RWPE1 (cell line): ENCODE measurements at places on chromosomes 1 and 21.

DNA sequence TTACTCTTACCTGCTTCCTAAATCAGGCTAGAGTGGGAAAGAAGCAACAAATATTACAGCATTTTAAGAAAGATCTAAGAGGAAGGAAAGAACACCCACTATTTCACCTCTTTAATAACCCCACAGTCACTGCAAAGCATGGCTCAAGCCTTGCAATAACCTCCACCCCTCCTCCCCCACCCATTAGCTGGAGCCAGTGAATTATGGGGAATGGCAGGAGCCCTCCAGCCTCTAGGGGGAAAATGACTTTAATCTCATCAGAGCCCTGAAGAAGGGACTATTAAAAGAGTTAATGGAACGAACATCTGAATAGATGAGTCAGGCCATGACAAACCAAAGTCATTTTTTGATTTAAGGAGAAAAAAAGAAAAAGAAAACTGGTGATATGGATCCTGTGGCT is 630.7 kb upstream of the PLXNA2 start:
- no peak for DNase-seq

DNA sequence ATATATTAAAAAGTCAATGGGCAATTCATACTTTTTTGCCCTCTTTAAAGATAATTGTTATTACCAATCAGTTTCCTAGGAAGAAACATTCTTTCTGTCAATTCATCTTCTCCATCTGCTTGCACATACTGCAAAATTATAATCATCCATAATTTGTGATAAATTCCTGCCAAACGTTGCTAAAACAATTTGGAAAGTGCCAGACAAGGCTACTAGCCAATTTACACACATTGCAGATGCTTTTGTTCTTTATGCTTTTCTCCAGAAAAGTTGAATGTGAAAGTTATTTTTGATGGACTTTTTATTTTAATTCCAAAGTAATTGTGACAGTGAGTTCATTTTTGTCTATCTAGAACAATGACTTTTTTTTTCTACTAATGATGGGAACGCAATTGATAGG is 992.8 kb upstream of the ADGRL2 start:
- no peak for DNase-seq

DNA sequence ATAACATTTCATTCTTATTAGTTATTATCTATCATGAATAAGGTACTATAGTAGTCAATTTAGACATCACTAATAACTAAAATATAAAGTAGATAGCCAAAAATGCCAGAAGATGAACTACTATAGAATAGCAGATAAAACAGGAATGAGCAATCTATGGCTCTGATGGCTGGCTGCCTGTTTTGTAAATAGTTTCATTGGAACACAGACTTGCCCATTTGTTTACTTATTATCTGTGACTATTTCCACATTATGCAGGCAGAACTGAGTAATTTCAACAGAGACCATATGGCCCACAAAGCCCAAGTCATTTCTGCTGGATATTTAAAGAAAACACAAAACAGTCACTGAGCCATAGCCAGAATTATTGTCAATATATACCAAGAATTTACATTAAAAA is 222.1 kb downstream of the COL24A1 start:
- no peak for DNase-seq

- no peak for DNase-seq
These were observed 42.3 kb downstream of the LRP8 start for GRCh38 chr1:53285546-53285945.

DNA sequence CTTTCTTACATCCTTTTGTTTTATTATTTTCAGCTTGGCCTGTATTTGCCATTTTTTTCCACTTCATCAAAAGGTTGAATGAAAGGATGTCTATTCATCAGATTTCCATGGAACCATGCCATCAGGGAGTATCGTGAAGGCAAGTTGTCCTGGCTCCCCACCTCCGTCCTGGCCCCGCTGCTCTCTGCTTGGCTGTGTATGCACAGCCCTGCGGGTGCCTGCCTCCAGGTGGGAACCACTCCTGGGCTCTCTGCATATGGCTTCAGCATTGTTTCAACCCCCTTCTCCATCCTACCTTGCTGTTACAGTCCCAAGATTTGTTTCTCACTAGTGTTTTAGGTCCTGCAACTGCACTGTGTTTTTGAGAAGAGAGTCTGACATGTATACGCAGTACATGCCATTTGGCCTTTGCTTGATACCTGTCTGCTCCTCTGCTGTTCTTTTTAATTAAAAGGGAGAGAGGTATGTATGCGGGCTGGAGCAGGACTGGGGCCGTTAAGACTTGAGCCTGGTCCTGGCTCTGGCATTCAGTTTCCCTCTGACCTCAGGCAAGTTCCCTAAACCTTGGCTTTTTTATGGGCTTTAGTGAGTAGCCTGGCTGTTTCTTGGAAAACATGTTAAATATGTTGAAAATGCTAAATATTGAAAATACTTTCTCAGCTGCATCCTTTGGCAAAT is 69.9 kb upstream of the GCLM start:
- DNase-seq: no peak

- no peak for DNase-seq
These were observed 230.8 kb downstream of the BARHL2 start for GRCh38 chr1:90486134-90486824.

GRCh38 chr1:174968750-174969244 is 30.9 kb upstream of the CACYBP start:
- no peak for DNase-seq

DNA sequence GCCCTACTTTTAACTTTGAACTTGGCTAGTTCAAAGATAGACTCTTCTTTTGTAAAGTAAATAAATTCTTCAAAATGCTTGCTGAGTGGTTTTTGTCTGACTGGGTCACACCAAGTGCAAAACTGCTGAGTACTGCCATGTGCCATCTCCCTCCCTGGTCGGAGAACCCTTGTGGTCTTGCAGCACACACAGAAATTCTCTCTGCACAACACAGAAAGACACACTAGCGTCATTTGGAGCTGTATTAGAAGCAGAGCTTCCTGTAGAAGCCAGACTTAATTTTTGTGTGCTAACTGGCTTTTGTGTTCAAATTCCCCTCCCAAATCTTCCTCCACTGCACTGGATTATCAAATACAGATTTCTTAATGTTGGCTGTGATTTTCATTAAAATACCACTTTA is 2.5 kb downstream of the PSMB4 start:
- DNase-seq: no peak

GRCh38 chr1:52559875-52560274 is 7.0 kb upstream of the TUT4 start:
- no peak for DNase-seq

DNA sequence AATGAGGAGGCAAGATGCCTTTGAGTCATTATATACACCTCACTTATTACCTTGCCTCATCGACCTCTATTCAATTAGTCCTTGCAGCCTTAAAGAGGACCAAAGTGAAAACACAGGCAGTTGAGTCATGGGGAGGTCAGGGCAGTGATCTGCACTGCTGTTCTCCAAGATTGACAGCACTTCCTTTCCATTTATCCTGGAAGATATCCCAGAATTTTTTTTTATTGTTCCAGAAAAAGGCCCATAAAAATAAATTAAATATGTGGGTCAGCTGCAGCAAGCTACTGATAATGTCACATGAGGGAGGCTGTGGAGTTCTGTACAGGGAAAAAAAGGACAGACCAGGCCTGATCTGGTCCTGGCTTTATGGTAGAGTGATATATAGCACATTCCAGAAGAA is 33.2 kb upstream of the CDC42BPA start:
- DNase-seq: peak; percentile 53

- DNase-seq: no peak
These were observed 12.9 kb upstream of the SELENON start for GRCh38 chr1:25786887-25787759.

DNA sequence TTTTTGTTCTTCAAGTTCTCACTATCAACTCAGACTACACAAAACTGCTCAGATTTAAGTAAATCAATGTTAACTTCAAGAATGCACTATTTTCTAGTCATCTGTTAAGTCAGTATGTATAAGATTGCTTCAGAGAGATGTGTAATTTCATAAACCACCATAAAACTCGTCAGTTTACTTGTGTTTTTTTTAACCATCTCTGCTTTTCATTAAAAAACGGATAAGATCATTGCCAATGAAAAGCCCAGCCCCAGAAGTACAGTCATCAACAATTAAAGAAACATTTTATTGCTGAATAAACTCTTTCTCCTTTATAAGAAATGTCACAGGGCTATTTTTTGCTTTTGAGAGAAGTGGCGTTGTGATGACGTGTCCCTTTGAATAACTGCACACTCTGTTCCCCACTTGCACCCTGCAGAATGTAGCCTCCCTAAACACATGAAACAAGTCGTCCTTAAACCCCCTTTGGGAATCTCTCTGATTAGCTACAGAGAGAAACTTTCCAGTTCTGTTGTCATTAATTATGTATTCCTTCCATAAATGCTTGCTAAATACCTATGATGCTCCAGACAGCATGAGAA is 202.7 kb upstream of the FOXD3 start:
- no peak for DNase-seq

- DNase-seq: no peak
These were observed 67.4 kb upstream of the F3 start for GRCh38 chr1:94608852-94609530.

GRCh38 chr1:246267896-246268295 is 239.2 kb downstream of the SMYD3 start:
- DNase-seq: no peak

GRCh38 chr1:170682809-170683208 is 18.9 kb downstream of the PRRX1 start:
- no peak for DNase-seq

- no peak for DNase-seq
These were observed 55.2 kb downstream of the RNF220 start for GRCh38 chr1:44460107-44460882.

DNA sequence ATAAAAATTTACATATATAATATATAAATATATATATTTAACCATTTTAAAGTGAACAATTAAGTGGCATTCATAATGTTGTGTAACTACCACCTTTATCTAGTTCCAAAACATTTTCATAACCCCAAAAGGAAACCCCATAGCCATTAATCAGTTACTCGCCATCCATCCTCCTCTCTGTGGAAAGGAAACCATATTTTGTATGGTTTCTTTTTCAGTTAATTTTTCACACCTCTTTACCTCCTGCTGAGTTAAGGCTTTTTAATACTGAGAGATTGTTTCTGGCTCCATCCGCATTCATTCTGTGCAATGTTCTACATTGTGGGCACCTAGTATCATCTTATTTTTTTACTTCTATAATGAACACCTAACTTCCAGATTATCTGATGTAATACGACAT is 512.1 kb downstream of the LMO4 start:
- no peak for DNase-seq

- DNase-seq: no peak
These were observed 166.4 kb downstream of the PBX1 start for GRCh38 chr1:164725401-164725800.

DNA sequence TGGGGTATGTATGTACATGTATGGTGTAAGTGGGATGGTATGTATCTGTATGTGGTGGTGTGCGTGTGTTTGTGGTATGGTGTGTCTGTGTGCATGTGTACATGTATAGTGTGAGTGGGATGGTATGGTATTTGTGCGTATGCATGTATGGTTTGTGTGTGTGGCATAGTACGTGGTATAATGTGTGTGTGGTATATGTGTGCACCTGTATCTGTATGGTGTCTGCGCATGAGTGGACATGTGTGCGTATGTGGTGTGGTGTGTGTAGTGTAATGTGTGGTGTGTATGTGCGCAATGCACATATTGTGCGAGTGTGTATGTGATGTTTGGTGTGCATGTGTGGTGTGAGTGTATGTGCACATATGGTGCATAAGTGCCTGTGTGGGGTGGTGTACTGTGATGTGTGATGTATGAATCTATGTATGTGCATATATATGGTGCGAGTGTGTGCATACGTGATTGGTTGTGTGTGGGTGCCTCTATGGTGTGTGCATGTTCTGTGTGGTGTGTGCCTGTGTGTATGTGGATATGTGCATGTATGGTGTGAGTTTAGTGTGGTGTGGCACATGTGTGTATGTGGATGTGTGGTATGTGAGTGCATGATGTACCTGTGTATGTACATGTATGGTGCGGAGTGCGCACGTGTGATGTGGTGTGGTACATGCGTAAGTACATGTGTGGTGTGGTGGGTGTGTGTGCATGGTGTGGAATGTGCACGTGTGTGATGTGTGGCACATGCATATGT is 38.8 kb downstream of the WDR4 start:
- no peak for DNase-seq
